ENCODE measurements at places on chromosomes 3 and 15.
A peak's percentile ranks its signal among the peaks of the same experiment; 100 is the strongest.

DNA sequence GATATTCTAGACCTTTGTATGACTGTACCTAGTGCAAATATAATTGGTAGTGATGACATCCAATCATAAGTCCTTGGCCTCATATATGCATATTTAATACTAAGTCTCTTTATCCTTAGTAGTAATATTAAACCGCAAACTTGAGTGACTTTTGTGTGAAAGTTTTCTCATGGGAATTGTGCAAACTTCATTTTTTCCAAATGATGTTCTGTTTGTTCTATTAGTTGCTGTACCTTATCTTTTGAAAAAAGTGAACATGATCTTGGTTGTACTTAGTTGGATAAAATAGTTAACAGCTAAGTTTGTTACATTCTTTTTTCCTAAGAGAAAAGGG, 43.2 kb downstream of the TMEM45A start:
- DNase-seq: no peak

GRCh38 chr3:59381282-59381681, 331.5 kb upstream of the CFAP20DC start:
- DNase-seq: no peak

DNA sequence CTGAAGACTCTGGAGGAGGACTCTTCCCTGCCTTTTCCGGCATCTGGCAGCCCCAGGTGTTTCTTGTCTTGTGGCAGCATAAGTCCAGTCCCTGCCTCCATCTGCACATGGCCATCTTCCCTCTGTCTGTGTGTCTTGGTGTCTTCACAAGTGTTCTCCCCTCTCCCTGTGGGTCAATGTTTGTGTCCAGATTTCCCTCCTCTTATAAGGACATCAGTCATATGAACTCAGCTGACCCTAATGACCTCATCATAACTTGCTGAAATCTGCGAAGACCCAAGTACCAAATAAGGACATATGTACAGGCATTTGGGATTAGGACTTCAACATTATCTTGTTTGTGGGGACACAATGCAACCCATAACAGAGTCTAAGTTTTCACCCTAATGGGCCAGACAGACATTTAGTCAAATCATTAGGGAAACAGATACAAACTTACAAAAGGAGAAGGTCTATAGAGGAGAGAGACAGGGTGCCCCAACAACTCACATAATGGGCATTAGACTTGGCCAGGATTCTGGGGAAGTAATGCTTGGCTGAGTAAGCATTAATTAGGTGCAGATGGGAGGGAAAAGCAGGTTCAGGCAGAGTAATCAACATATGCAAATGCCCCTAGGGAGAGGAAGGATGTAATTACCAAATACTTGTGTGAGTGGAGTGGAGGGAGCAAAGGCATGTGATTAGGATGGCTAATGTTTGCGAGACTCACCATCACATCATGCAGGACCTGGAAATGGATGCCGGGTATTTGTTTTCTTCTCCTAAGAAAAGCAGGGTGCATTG, 372.8 kb upstream of the TBL1XR1 start:
- no peak for DNase-seq

GRCh38 chr3:127455541-127456450, 134.7 kb downstream of the TPRA1 start:
- DNase-seq: peak; percentile 9

- no peak for DNase-seq
These were observed 150.5 kb upstream of the POU1F1 start for GRCh38 chr3:87426918-87427317.

GRCh38 chr15:39243396-39243795, 337.5 kb upstream of the THBS1 start:
- DNase-seq: no peak

GRCh38 chr3:10911350-10912002, 81.1 kb upstream of the SLC6A1 start:
- no peak for DNase-seq

GRCh38 chr15:78301828-78302227, 2.4 kb upstream of the SKIC8 start:
- no peak for DNase-seq
